GM12891 (cell line): ENCODE measurements at places on chromosomes 6 and 20.

DNA sequence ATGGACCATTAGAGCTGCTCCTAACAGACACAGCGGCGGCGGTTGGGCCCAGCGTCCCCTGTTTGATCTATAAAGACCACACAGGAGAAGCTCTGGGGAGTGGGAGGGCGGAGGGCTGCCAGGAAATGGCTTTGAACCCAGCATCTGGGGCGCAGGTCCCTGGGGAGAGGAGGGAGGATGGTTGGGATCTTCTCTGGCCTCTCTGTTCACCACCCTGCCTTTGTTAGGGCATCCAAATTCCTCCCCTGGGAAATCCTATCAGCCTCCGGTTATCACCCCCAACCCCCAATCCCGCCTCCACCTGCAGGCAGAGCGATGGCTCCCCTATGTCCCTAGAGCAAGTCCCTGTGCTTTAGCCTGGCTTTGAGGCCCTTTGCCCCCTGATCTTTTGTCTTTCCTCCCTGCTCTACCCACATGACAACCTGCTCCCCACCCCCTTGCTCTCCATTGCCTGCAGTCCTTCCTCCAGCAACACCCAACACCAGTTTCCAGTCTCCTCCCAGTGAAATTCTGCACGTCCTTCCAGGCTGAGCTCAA lies 7.1 kb downstream of the XKR7 start:
- DNase-seq: no peak

DNA sequence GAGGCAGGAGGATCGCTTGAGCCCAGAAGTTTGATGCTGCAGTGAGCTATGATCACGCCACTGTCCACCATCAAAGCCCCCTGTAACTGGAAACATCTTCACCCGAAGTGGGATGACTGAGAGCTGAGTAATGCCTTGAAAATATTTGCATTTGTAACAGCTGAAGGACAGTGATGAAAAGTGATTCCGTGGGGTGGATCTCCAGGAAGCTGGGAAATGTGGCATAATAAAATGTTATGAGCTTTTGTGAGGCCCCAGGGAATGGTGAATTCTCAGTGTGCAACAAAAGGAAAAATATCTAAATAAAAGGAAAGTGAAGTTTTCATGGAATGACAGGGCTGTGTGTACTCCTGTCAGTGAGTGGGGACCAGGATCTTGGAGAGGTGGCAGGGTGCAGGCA lies 92.0 kb downstream of the JAG1 start:
- no peak for DNase-seq

- DNase-seq: no peak
Measured at GRCh38 chr6:165090242-165090641, 219.2 kb downstream of the C6orf118 start.

GRCh38 chr6:128606611-128607010 lies 86.2 kb upstream of the PTPRK start:
- no peak for DNase-seq

- no peak for DNase-seq
Measured at GRCh38 chr6:106448000-106448426, 87.5 kb downstream of the CRYBG1 start.

- no peak for DNase-seq
Measured at GRCh38 chr6:35080821-35081425, 60.2 kb downstream of the TCP11 start.

DNA sequence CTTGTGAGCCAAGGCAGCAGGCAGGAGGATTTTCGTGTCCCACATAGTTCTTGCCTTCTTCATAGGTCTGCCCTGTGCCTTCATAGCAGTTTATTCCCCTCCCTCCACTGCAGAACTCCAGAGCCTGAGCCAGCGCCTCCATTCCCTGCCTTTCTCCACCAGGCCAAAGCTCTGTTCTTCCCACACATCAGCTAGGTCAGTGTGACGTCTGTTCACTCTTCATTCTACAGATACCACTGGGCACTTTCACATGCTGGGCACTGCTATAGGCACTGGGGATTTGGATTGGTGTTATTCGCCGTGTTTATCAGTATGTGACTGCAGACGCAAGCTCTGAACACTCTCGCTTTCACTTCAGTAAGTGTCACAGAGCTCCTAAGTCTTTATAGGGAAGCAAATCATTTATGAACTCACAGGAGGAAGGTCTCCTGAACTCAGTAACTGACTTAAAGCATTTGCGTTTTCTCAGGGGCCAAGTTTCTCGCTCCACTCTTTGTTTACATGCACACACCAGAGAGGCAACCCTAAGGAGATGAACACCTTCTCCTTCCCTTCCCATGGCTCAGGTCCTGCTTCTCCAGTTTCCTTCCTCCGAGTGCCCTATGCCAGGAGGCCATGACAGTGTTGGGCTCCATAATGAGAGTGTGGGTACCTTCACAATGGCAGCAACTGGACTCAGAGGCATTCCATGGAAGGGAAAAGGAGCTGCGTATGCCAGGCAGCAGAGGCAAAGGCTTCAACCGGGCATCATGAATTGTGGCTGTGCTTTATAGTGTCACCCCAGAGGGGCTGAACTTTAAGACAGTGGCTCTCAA lies 6.3 kb upstream of the APMAP start:
- no peak for DNase-seq

GRCh38 chr6:75479712-75480111 lies 13.9 kb downstream of the FILIP1 start:
- DNase-seq: no peak

GRCh38 chr6:156113631-156114030 lies 658.0 kb upstream of the NOX3 start:
- no peak for DNase-seq

DNA sequence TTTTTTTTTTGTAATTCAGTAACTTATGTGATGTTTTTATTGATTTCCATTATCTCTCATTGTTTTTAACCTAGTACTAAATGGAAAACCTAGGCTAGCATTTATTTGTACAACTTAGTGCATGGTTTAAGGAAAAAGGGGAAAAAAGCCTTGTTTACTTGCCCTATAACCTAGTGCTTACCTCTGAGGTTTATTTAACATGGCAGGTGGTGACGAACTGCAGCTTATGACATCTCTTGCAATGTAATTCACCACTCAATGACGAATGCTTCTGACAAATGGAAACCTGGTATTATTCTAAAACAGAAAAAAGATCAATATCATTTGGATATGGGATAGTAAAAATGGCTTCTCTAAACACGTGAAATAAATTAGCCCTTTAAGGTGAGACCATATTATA lies 618.6 kb upstream of the FLRT3 start:
- DNase-seq: no peak

DNA sequence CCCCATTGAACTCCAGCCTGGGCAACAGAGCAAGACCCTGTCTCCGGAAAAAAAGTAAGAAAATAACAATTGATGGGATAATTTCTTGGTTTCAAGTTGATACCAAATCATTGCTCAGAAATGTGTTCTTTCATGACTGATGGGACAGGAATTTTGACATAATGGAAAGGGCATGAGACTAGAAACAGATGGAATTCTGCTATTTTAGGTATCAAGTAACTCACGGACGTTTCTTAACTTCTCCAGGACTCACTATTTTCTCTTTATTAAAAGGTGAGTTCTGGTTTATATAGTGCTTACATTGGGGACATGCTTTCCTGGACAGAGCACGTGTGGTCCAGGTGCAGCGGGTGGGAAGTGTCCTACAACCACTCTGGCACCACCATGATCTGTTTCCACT lies 6.0 kb upstream of the DSP start:
- DNase-seq: no peak

- no peak for DNase-seq
Measured at GRCh38 chr6:14948586-14949245, 297.2 kb upstream of the JARID2 start.

- no peak for DNase-seq
Measured at GRCh38 chr6:152054441-152054840, 247.0 kb downstream of the ESR1 start.

DNA sequence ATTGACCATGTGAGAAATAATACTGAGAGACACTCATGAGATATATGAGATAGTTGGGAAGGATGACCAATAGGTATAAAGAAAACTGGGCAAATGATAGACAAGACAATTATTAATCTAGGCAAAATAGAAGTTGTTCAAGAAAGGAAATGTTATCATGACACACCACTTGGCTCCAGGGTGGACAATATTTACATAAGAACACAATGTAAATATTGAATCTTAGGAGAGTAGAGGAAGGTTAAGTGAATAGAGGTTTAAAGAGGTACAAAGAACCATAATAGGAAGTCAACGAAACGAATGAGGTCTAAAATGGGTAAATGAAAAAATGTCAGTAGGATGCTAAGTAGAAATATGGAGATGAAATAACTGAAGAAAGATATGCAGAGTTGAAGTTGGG lies 126.5 kb downstream of the MBOAT1 start:
- DNase-seq: no peak
